ENCODE measurements at places on chromosomes 5 and 9. TPM values are rescaled to one million over a fixed set of nuclear protein-coding genes. Genes with fewer than 3 reads are reported as not detected.

GRCh38 chr9:72254901-72255545 lies 105.8 kb downstream of the GDA start:
- DNase-seq: no peak
- no peak overlapping the region for H3K27ac ChIP-seq
- H3K4me1 ChIP-seq: no peaks in the 10 kb centered on the region
- H3K27me3 ChIP-seq: no peaks in the 10 kb centered on the region
- H3K4me3 ChIP-seq: no peak overlapping the region

- H3K27me3 ChIP-seq: no peaks in the 10 kb centered on the region
- peaks cover 6% of the 10 kb centered on the region for H3K4me1 ChIP-seq
- peak overlapping the region; percentile 36 for H3K27ac ChIP-seq
- DNase-seq: peak; percentile 56
Measured at GRCh38 chr5:151663617-151664293, 23.0 kb downstream of the SPARC start.

Gene CAVIN4
- total RNA-seq: 0.13 TPM

Gene IL5
- total RNA-seq: not detected

Gene PCDHGA6
- 7.2 TPM for total RNA-seq

Measured in kidney (tissue), 22 donors.